NCI-H526 (cell line): ENCODE measurements at places on chromosomes 3 and 15.
A peak's percentile ranks its signal among the peaks of the same experiment; 100 is the strongest.

GRCh38 chr3:122100083-122100482 is 44.9 kb downstream of the CD86 start:
- no peak for DNase-seq

- DNase-seq = no peak
Observed at GRCh38 chr15:66598095-66598815, 32.5 kb upstream of the LCTL start.

DNA sequence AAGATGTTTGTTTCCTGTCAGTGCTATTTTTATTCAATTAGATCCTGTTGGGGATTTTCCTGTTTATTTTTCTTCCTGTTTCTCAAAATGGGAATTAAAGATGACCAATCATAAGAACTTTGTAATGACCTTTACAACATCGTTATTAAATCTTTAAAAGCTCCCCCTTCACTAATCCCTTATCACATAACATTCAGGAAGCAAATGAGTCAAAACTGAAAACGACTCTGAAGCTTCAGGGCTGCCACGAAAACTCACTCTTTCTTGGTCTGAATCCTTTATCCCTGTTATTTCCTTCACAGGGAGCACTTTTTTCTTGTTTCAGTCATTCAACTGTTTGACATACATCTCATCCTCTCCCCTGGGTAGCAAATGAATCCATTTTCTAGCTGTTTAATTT is 75.8 kb upstream of the MB21D2 start:
- no peak for DNase-seq

DNA sequence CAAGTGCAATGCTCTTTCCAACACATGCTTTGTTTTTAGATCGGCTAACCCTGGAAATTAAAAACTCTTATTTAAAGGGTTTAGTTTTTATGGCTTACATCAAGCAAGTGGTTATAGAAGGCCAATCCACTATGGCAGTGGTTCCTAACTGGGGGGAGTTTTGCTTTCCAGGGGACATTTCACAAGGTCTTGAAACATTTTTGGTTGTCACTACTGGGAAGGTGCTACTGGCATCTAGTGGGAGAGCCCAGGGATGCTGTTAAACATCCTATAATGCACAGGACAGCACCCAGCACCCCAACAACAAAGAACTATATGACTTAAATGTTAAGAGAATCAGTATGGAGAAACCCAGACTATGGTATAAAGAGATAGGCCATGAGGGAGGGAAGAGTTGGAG is 439.0 kb downstream of the NTRK3 start:
- no peak for DNase-seq

GRCh38 chr3:152185891-152186630 is 82.7 kb upstream of the MBNL1 start:
- DNase-seq = no peak

- no peak for DNase-seq
Observed at GRCh38 chr15:78049691-78050440, 27.6 kb downstream of the TBC1D2B start.

DNA sequence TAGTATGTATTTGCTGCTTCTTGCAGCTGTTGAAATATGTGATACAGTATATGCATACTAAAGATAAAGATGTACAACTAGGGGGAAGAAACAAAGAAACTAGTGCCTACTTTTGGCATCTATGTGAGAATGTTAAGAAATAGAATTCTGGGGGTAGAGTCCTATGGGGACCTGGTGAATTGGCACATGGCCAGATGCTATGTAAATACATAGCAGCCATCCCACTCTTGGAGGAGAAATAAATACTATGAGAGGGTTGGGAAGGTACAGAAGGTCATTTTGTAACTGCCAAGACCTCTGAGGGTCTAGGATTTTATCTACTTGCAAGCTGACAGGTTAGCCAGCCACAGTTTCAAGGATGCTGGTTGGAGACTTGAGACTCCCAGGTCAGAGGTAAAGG is 298.3 kb upstream of the TBL1XR1 start:
- peak; percentile 6 for DNase-seq

DNA sequence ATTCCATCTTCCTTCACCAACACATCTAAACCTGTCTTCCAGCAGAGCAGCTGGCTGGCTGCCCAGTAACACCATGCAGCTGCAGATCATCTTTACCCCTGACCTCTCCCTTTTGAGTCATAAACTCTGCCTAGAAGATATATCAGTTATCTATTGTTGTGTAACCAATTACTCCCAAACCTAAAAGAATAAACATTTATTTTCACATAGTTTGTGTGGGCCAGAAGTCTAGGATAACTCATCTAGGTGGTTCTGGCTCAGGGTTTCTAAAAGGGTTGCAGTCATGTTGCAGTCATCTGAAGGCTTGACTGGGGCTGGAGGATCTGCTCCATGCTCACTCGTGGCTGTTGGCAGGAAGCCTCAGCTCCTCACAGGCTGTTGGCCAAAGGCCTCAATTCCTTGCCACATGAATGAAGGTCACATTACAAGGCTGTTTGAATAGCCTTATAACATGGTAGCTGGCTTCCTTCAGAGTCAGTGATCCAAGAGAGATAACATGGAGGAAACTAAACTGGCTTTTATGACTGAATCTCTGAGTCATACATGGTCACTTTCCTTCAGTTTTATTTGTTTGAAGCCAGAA is 92.8 kb downstream of the GOLIM4 start:
- no peak for DNase-seq

DNA sequence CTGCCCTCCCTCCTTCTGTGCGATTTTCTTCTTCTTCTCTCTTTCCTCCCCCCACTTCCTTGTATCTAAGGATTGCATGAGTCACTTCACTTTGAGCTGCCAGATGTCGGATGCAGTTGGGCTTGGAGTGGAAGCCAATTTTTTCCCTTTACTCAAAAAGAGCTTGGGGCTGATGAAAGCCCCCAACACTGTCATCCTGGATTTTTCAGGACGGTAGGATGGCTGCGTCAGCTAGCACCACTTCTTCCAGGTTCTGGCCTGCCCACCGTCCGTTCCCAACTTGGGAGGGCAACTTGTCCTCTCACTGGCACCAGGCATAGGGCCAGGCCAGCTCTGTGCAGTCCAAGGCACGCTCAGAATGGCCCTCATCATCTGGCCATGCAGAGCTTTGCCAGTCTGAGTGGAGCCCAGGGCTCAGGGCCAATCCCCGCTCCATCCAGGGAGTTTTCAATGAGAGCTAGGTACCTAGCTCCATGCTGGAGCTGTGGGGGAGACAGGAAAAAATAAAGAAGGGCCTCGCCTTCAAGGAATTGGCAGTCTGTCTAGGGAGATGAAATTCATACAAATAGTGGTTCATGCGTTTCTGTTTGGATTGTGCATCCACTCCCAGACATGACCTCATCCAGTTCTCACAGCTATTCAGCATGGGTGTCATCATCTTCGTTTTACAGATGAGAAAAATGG is 47.7 kb upstream of the INSYN1 start:
- no peak for DNase-seq

GRCh38 chr15:38823263-38823662 is 258.6 kb upstream of the RASGRP1 start:
- DNase-seq = no peak

DNA sequence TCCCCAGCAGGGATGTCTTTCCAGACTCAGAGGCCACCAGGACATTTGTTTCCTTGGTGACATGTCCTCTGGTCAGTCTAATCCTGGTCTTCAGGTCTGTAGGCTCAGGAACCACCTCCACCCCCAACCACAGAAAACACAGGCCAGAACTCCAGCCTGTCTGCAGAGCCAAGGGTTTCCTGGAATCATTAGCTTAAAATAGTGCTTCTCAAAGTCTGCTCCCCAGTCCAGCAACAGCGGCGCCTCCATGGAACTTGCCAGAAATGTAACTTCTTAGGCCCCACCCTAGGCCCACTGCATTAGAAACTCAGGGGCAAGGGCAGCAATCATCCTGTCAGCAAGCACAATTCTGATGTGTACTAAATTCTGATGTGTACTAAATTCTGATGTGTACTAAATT is 20.0 kb downstream of the SLC28A1 start:
- DNase-seq = no peak

DNA sequence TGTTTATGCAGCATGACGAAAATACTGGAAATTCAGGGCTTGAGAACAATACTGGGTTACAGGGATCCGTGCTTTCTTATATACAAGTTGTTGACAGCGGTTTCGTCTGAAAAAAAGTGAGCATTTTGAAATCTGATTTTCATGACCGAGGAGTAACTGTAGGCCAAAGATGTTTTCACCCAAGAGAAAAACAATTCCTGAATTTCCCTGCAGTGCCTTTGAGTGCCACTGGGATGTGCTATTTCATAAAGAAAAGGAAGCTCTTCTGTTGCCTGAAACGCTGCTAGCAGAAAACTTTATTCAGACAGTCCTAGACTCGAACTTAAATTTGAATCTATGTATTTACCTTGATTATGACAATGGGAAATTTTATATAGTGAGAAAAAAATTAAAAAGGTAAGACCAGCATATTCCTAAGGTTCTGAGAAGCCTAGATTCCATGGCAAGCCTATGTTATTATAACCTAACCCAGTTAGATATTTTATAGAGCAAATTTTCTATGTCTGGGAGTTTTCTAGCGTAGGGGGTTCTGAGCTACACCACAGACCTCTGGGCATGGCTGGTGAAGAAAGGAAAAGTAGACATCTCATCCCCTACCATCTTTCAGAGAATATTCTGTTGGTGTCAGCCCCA is 30.2 kb downstream of the KCNAB1 start:
- DNase-seq = peak; percentile 66

DNA sequence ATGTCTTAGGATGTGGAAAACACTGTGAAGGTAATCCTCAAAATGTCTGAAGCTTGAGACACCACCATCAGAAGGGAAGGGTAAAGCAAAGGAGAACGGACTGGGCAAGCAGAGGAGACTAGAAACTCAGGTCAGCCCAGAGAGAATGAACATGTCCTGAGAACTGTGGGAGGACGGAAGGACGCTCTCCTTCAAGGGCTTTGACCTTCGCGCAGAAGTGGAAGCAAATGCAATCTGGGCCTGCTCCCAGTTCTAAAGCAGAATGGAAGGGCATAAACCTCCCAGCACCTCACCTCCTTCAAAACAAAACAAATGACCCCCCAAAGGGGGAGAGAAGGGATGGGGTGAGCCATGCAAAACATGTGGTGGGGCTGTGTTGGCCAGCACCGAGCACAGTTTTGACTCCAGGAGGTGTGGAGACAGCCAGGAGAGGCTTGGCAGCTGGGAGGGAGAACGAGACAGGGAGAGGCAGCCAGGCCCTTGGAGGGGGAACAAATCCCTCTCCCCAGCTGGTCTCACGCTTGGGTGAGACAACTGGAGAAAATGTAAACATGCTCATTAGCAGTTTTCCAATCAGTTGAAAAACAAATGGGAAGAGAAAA is 222.4 kb upstream of the WNT5A start:
- DNase-seq = no peak

DNA sequence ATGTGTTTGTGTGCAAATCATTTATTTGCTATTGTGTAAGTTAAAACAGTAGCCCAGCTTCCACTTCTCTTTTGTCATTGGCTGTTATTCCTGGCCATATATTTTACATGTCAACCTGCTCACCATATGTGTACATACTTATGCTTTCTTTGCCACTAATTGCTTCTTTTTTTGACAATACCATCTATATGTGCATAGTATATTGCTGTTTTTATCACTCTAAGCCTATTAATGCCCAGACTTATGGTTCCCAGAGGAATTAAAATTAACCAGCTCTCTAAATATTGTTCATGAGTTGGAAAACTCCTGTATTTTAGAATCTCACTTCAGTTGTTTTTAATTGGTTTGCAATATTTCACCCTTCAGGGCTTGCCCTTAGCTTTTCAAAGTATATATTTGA is 428.9 kb downstream of the MECOM start:
- no peak for DNase-seq

GRCh38 chr15:72193836-72194396 is 3.7 kb downstream of the GRAMD2A start:
- DNase-seq = no peak

DNA sequence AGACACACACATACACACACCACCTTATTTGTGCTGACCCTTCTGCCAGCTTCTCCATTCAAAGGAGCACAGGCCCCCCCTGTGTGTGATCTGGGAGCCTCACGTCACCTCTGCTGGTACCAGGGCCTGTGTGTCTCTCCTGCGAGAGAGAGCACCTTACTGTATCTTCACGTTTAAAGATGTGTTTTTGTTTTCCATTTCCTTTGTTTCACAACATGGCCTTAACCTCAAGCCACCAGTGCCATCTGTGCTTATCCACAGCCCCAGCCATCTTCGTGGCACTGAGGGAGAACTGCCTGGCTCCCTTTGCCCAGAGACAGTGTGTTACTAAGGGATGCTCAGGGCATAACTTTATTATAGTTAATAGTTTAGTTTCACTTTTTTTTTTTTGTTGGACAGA is 52.3 kb downstream of the ABHD2 start:
- DNase-seq = no peak

DNA sequence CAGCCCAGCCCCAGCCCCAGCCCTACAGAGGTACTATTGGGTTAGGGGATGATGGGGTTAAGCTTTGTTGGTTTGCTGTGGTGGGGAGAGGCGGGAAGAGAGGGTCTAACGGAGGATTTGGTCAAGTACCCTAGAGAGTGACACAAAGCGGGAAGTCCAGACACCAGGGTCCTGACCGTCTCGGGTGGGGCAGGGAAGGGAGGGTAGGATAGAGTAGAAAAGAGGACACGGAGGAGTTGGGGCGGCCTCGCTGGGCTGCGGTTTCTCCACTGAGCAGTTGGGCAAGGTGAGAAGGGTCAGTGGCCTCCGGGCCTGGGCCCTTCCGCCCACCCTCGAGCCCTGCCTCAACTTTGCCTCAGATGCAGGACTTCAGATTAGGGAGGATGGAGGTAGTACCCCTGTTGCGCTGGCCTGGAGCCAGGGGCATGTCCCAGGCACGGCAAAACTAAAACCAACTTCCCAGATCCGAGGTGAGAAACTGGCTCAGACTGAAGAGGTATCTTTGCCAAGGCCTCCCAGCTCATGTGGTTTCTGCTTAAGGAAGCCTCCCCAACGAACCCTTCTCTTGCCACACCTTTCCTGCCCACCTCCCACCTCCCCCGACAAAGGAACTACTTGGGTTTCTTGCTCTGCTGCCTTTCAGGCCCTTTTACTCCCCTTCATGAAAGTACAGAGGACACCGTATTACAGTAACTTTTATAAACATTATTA is 551 bp downstream of the PML start:
- DNase-seq = peak; percentile 26
